ENCODE measurements at places on chromosomes 1 and 21.
A peak's percentile ranks its signal among the peaks of the same experiment; 100 is the strongest.

- H3K4me3 ChIP-seq, result no peak overlapping the region
- peaks cover 34% of the 10 kb centered on the region for H3K4me1 ChIP-seq
- H3K27ac ChIP-seq, result peak overlapping the region; percentile 52
Observed at GRCh38 chr1:33149453-33150190, 32.2 kb downstream of the TRIM62 start.

- H3K27ac ChIP-seq, result no peak within 1 kb of the TSS
- DNase-seq, result no peak
- peak within 1 kb of the TSS; percentile 82 for H3K4me3 ChIP-seq
- peaks cover 87% of the 10 kb centered on the region for H3K27me3 ChIP-seq
- no peaks in the 10 kb centered on the region for H3K36me3 ChIP-seq
Observed at GRCh38 chr1:110605901-110606656, at the start of gene KCNA2. TSS of gene KCNA2 (minus strand) at chr1:110606358. CDS start at chr1:110604782, 1,576 bp downstream.

GRCh38 chr1:95382000-95382786, 148.2 kb downstream of the RWDD3 start:
- peaks cover 4% of the 10 kb centered on the region for H3K27me3 ChIP-seq
- DNase-seq, result no peak
- H3K4me1 ChIP-seq, result no peaks in the 10 kb centered on the region
- H3K27ac ChIP-seq, result no peak overlapping the region
- no peaks in the 10 kb centered on the region for H3K36me3 ChIP-seq
- H3K4me3 ChIP-seq, result no peak overlapping the region

GRCh38 chr1:7632176-7632575, 138.9 kb upstream of the VAMP3 start:
- H3K4me1 ChIP-seq, result peaks cover 15% of the 10 kb centered on the region
- H3K4me3 ChIP-seq, result no peak overlapping the region
- no peak overlapping the region for H3K27ac ChIP-seq
- peaks cover 30% of the 10 kb centered on the region for H3K27me3 ChIP-seq
- H3K36me3 ChIP-seq, result no peaks in the 10 kb centered on the region

- no peak overlapping the region for H3K4me3 ChIP-seq
- DNase-seq, result no peak
- peaks cover under 1% of the 10 kb centered on the region for H3K36me3 ChIP-seq
- no peak overlapping the region for H3K27ac ChIP-seq
- peaks cover 30% of the 10 kb centered on the region for H3K4me1 ChIP-seq
Observed at GRCh38 chr1:245578771-245579170, 424.0 kb downstream of the KIF26B start.

- no peak overlapping the region for H3K27ac ChIP-seq
- H3K27me3 ChIP-seq, result no peaks in the 10 kb centered on the region
- no peak overlapping the region for H3K4me3 ChIP-seq
- no peaks in the 10 kb centered on the region for H3K36me3 ChIP-seq
- no peaks in the 10 kb centered on the region for H3K4me1 ChIP-seq
Observed at GRCh38 chr21:21286170-21286798, 288.1 kb downstream of the NCAM2 start.

DNA sequence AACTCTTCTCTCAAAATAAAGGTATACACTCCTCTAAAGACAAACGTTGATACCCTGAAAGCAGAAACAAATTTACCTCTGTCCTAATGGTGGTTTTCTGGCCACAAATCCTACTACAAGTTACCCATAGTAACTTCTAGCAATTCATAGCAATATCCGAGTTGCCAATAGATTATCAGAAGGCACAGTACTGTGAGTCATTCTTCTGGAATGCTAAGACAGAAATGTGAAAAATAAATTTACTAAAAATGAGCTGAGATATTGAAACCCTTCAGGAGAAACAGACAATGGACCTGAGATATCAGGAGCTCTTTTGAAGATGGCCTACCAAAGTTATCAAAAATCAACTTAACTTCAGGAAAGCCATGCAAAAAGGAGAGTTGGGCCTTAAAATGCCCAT, 715.0 kb upstream of the ADAMTS5 start:
- no peaks in the 10 kb centered on the region for H3K27me3 ChIP-seq
- DNase-seq, result no peak
- no peak overlapping the region for H3K4me3 ChIP-seq
- H3K4me1 ChIP-seq, result no peaks in the 10 kb centered on the region

DNA sequence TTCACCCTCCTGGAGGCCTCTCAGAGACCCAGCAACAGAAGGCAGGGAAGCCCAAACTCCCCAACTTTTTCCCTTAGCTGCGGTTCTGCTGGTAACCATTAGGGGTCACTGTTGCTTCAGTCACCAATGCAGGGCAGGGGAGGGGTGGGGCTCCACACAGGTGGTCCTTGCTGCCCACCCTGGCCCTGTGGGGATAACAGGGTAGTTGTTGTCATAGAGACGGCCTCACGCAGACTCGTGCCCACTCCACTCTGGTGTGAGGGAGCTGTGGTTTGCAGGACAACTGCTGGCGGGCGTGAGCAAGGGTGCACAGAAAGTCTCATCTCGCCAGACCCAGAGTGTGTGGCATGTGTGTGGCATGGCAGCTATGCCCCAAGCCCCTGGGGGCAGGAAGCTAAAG, 19.9 kb downstream of the INSRR start:
- no peak overlapping the region for H3K27ac ChIP-seq
- H3K4me3 ChIP-seq, result no peak overlapping the region
- H3K27me3 ChIP-seq, result peaks cover 73% of the 10 kb centered on the region
- no peaks in the 10 kb centered on the region for H3K36me3 ChIP-seq
- no peak for DNase-seq
- H3K4me1 ChIP-seq, result peaks cover 11% of the 10 kb centered on the region

- H3K27ac ChIP-seq, result no peak overlapping the region
- peaks cover 30% of the 10 kb centered on the region for H3K4me1 ChIP-seq
- DNase-seq, result no peak
- peak overlapping the region; percentile 69 for H3K4me3 ChIP-seq
- no peaks in the 10 kb centered on the region for H3K36me3 ChIP-seq
Observed at GRCh38 chr1:3366126-3367051, 88.1 kb upstream of the ARHGEF16 start.

GRCh38 chr1:39590546-39590945, 14.0 kb upstream of the PABPC4 start:
- DNase-seq, result no peak
- no peak overlapping the region for H3K4me3 ChIP-seq
- no peaks in the 10 kb centered on the region for H3K36me3 ChIP-seq
- no peaks in the 10 kb centered on the region for H3K4me1 ChIP-seq
- H3K27me3 ChIP-seq, result peaks cover 13% of the 10 kb centered on the region
- no peak overlapping the region for H3K27ac ChIP-seq

DNA sequence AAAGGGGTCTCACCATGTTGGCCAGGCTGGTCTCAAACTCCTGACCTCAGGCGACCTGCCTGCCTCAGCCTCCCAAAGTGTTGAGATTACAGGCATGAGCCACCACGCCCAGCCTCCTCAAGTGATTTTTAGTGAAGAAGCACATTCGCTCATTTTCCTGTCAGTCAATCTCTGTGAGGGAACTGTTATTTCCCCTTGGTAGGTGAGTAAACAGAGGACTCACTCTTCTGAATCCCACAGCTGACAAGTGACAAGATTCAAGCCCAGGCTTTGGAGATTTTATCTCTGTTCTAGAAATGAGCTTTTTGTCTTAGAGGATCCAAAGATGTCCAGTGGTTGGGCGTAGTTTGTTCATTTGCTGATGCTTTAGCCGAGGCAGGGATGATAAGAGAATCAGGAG, 43.9 kb upstream of the TACSTD2 start:
- DNase-seq, result no peak
- no peaks in the 10 kb centered on the region for H3K27me3 ChIP-seq
- peaks cover 22% of the 10 kb centered on the region for H3K4me1 ChIP-seq

DNA sequence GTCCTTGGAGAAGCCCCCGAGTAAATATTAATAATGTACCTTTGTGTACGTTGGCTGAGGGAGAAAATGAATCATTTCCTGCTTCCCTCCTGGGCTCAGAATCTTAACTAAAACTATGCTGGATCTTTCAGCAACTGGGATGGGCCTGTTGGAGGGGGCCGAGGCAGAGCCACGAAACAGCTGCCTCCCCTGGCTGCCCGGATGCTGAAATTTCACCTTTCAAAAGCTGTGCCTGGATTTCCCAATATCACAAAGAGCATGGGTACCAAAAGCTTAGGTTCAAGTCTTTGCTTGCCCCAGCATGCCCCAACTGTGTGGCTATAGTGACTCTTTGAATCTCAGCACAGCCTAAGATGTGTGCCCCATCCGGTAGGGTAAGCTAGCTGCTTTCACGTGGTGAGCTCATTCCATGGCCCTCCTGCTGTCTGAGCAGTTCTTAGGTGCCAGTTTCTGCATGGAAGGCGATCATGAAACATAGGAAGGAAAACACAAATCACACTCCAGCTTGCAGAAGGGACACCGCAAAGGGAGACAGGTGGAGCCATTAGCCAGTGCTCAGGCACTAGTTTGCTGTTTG, 473.5 kb downstream of the PTPRU start:
- DNase-seq, result no peak
- peaks cover 23% of the 10 kb centered on the region for H3K27me3 ChIP-seq
- H3K4me1 ChIP-seq, result peaks cover 34% of the 10 kb centered on the region
- peak overlapping the region; percentile 46 for H3K27ac ChIP-seq
- no peaks in the 10 kb centered on the region for H3K36me3 ChIP-seq

GRCh38 chr1:237834461-237834860, 56.3 kb downstream of the ZP4 start:
- no peak overlapping the region for H3K4me3 ChIP-seq
- DNase-seq, result no peak
- no peak overlapping the region for H3K27ac ChIP-seq
- H3K36me3 ChIP-seq, result no peaks in the 10 kb centered on the region

- peaks cover 7% of the 10 kb centered on the region for H3K4me1 ChIP-seq
- H3K27ac ChIP-seq, result no peak overlapping the region
- H3K36me3 ChIP-seq, result no peaks in the 10 kb centered on the region
- peaks cover 16% of the 10 kb centered on the region for H3K27me3 ChIP-seq
- DNase-seq, result peak; percentile 51
Observed at GRCh38 chr1:17183388-17184160, 21.4 kb upstream of the PADI1 start.

DNA sequence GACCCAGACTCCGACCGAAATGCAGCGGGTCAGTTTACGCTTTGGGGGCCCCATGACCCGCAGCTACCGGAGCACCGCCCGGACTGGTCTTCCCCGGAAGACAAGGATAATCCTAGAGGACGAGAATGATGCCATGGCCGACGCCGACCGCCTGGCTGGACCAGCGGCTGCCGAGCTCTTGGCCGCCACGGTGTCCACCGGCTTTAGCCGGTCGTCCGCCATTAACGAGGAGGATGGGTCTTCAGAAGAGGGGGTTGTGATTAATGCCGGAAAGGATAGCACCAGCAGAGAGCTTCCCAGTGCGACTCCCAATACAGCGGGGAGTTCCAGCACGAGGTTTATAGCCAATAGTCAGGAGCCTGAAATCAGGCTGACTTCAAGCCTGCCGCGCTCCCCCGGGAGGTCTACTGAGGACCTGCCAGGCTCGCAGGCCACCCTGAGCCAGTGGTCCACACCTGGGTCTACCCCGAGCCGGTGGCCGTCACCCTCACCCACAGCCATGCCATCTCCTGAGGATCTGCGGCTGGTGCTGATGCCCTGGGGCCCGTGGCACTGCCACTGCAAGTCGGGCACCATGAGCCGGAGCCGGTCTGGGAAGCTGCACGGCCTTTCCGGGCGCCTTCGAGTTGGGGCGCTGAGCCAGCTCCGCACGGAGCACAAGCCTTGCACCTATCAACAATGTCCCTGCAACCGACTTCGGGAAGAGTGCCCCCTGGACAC, 534 bp downstream of the C1orf56 start:
- H3K27ac ChIP-seq, result peak overlapping the region; percentile 95
- peak; percentile 77 for DNase-seq
- peak overlapping the region; percentile 99 for H3K4me3 ChIP-seq
- peaks cover 5% of the 10 kb centered on the region for H3K4me1 ChIP-seq
- peaks cover 5% of the 10 kb centered on the region for H3K36me3 ChIP-seq

- H3K27me3 ChIP-seq, result no peaks in the 10 kb centered on the region
- H3K4me1 ChIP-seq, result peaks cover 5% of the 10 kb centered on the region
- H3K27ac ChIP-seq, result no peak overlapping the region
- no peak for DNase-seq
Observed at GRCh38 chr1:201140235-201140940, 13.4 kb upstream of the ASCL5 start.

- no peak overlapping the region for H3K4me3 ChIP-seq
- H3K27ac ChIP-seq, result peak overlapping the region; percentile 54
- no peak for DNase-seq
- H3K36me3 ChIP-seq, result peaks cover 22% of the 10 kb centered on the region
- peaks cover 64% of the 10 kb centered on the region for H3K4me1 ChIP-seq
- H3K27me3 ChIP-seq, result no peaks in the 10 kb centered on the region
Observed at GRCh38 chr1:164604541-164604940, 45.6 kb downstream of the PBX1 start.

- DNase-seq, result no peak
- no peak overlapping the region for H3K27ac ChIP-seq
- H3K27me3 ChIP-seq, result peaks cover 13% of the 10 kb centered on the region
- no peak overlapping the region for H3K4me3 ChIP-seq
Observed at GRCh38 chr1:181651276-181651675, 168.0 kb downstream of the CACNA1E start.

GRCh38 chr21:27759091-27759659, 792.3 kb upstream of the ADAMTS5 start:
- no peak overlapping the region for H3K4me3 ChIP-seq
- H3K36me3 ChIP-seq, result no peaks in the 10 kb centered on the region
- peaks cover 3% of the 10 kb centered on the region for H3K27me3 ChIP-seq
- DNase-seq, result no peak
- H3K27ac ChIP-seq, result no peak overlapping the region

DNA sequence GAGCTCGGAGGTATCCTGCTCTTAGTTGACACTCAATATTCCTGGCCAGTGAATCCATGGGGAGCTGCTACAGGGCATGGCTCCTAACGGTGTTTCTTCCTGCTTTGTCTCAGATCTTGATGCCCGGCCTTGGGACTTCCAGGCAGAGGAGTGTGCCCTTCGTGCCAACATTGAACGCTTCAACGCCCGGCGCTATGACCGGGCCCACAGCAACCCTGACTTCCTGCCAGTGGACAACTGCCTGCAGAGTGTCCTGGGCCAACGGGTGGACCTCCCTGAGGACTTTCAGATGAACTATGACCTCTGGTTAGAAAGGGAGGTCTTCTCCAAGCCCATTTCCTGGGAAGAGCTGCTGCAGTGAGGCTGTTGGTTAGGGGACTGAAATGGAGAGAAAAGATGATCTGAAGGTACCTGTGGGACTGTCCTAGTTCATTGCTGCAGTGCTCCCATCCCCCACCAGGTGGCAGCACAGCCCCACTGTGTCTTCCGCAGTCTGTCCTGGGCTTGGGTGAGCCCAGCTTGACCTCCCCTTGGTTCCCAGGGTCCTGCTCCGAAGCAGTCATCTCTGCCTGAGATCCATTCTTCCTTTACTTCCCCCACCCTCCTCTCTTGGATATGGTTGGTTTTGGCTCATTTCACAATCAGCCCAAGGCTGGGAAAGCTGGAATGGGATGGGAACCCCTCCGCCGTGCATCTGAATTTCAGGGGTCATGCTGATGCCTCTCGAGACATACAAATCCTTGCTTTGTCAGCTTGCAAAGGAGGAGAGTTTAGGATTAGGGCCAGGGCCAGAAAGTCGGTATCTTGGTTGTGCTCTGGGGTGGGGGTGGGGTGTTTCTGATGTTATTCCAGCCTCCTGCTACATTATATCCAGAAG, 16.7 kb downstream of the ALX3 start:
- H3K36me3 ChIP-seq, result peaks cover 31% of the 10 kb centered on the region
- H3K4me3 ChIP-seq, result no peak overlapping the region
- H3K27ac ChIP-seq, result no peak overlapping the region
- H3K27me3 ChIP-seq, result no peaks in the 10 kb centered on the region
- peaks cover 35% of the 10 kb centered on the region for H3K4me1 ChIP-seq

- peaks cover 22% of the 10 kb centered on the region for H3K4me1 ChIP-seq
- no peak for DNase-seq
- H3K36me3 ChIP-seq, result no peaks in the 10 kb centered on the region
- H3K27me3 ChIP-seq, result peaks cover 4% of the 10 kb centered on the region
- H3K27ac ChIP-seq, result no peak overlapping the region
Observed at GRCh38 chr1:177780096-177780700, 189.7 kb downstream of the SEC16B start.
